ENCODE measurements at places on chromosomes 1 and 21.

- DNase-seq: no peak
These were observed 317.0 kb downstream of the USP25 start for GRCh38 chr21:16046656-16047330.

- no peak for DNase-seq
These were observed 5.3 kb downstream of the UHMK1 start for GRCh38 chr1:162502928-162503327.

- DNase-seq: no peak
These were observed 24.2 kb upstream of the DYNLT5 start for GRCh38 chr1:66728021-66728420.

DNA sequence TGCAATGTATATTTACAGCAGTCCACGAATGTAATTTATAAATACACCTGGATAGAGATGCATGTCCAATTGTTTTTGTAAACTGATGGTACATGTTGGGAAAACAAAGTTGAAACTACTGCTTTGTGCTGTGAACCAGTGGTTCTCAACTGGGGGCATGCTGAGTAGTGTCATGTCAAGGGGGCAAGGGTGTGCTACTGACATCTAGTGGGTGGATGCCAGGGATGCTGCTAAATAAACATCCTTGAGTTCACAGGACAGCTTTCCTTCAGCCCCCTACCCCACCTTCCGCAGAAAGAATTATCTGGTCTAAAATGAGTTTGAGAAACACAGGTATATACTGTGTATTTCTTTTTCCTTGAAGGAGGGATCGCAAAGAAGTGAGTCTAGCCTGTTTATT is 95.9 kb downstream of the RASAL2 start:
- DNase-seq: no peak

GRCh38 chr1:41417746-41418145 is 56.5 kb downstream of the FOXO6 start:
- no peak for DNase-seq

GRCh38 chr1:116514708-116515525 is 55.9 kb downstream of the CD58 start:
- DNase-seq: no peak

DNA sequence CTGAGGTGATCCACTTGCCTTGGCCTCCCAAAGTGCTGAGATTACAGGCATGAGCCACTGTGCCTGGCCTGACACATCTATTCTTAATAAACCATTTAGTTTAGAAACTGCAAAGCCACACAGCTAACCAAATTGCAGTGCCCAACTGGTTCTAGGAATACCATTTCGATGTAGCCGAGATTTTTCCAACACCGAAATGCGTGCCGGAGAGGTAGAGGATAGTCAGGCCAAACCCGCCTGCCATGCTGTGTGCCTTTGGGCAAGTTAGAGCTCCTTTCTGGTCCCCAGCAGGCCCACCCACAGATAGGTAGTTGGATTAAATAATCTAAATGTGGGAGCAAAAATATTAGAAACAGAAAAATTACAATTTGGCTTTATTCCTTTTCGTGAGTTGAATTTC is 254.4 kb downstream of the FOXD2 start:
- no peak for DNase-seq

All from activated CD4-positive, CD25-positive, alpha-beta regulatory T cell (primary cell).